CD4-positive, alpha-beta T cell treated with Interleukin-6 at 100 ng/mL for 8 hours (primary cell): ENCODE measurements at places on chromosomes 4 and X.
A peak's percentile ranks its signal among the peaks of the same experiment; 100 is the strongest.

- no peak for DNase-seq
Measured at GRCh38 chr4:96356591-96357370, 516.9 kb downstream of the PDHA2 start.

GRCh38 chrX:40083120-40083978 lies 14.4 kb downstream of the BCOR start:
- DNase-seq: no peak

GRCh38 chrX:148049441-148049840 lies 68.3 kb downstream of the FMR1NB start:
- DNase-seq: peak; percentile 9

DNA sequence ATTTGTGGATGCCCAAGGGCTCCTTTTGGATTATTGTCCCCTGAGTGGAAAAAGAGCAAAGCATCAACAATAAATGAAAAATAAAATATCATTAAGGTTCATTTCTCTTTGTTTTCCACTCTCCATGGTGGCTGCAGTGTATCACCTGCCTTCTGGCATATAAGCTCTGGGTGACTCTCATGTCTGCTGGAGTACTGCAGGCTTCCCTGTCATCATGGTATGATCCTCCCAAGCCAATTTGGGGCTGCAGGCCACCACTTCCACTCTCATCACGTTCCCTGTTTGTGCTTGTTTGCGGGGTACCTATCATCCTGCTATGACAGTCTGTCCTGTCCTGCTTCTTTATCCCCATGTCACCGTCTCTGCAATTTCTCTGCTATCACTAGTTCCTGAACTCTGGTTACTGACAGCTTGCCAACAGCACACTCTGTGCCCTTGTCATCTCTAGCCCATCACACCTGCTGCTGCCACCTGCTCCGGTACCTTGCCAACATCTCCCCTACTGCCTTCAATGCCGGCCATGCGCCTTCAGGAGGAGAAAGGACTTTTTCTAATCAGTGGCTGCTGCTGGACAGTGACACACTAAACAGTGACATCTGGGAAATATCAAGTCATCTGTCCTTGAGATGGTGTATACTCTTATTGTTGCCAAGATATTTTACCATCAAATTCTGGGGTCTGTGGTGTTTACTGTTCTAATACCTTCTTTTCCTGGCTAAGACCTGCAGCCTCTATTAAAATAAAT lies 23.0 kb upstream of the FGF5 start:
- no peak for DNase-seq

- no peak for DNase-seq
Measured at GRCh38 chrX:11672213-11672612, 6.5 kb upstream of the ARHGAP6 start.

DNA sequence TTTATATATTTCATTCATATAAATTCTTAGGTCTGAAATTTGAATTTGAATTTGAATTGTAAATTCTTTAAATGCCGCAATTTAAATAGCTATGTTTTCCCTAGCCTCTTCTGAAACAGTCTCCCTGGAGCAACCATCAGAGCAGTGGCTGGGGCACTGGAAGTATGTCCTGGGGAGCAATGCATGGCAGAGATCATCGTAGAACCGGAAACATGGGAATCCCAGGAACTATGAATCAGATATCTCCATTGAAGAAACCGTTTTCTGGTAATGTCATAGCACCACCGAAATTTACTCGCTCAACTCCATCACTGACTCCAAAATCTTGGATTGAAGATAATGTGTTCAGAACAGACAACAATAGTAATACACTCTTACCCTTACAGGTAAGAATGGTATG lies 4.9 kb downstream of the CPEB2 start:
- DNase-seq: no peak

GRCh38 chrX:48972220-48973164 lies 848 bp upstream of the KCND1 start:
- peak; percentile 30 for DNase-seq

GRCh38 chr4:110615353-110616237 lies 7.3 kb downstream of the PITX2 start:
- DNase-seq: no peak

GRCh38 chr4:188430384-188430783 lies 291.1 kb downstream of the TRIML1 start:
- DNase-seq: no peak

DNA sequence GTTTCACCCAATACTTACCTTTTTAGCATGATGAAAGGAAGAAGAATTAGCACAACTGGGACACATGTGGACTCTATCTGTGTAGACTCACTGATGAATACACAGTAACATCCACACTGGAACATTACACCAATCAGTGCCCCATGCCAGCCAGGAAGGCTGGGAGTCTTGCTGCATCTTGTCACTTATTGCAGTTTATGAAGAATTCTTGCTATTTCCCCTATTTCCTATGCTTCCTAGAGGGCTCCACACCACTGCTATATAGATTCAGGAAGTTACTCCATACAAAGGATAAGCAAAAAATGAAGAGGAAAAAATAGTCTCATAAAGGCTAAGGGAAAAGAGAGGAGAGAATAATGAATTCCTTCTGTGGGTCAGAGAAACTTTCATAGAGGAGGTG lies 201.0 kb downstream of the CAMK2D start:
- DNase-seq: no peak

DNA sequence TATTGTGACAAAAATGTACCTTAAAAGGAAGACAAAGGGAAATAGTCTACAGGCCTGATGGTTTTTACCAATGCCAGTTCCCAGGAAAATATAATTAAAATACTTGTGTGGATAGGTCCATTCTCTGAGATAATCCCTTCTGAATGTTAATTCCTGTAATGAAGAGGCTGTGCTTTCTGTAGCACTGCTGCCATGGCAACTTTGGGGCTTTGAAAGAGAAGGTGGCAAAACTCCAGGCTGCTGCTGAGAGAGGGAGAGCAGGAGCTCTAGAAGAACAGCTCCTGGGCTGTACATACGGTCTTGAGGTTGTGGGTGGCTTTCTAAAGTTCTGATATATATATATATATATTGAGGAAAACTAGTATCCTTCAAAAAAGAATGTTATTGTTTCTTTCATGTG lies 125.4 kb downstream of the PDLIM5 start:
- DNase-seq: no peak

- no peak for DNase-seq
Measured at GRCh38 chrX:144586756-144587155, 660.5 kb upstream of the SPANXN1 start.

GRCh38 chr4:70984589-70984988 lies 8.9 kb upstream of the DCK start:
- DNase-seq: no peak

DNA sequence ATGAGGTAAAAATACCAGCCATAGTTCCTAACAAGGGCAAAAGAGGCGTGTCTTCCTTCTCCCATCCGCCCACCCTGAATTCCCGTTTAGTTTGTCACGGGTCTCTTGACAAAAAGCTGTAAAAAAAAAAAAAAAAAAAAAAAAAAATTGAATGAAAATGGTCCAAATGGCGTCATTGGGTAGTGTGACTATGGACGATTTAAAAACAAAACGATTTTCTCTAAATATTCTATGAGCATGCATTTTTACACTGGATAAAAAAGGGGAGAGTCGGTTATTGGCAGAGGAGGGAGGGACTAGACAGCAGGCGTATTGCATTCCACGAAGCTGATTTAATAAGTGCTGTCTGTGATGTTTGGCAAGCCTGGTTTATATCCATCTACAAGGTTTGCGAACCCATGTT lies at the start of gene FAM133A:
Gene FAM133A, plus strand, starts transcription at position 338 of the 403 bp plus-strand sequence. CDS start 35,214 bp downstream, outside the sequence.
- DNase-seq: no peak

DNA sequence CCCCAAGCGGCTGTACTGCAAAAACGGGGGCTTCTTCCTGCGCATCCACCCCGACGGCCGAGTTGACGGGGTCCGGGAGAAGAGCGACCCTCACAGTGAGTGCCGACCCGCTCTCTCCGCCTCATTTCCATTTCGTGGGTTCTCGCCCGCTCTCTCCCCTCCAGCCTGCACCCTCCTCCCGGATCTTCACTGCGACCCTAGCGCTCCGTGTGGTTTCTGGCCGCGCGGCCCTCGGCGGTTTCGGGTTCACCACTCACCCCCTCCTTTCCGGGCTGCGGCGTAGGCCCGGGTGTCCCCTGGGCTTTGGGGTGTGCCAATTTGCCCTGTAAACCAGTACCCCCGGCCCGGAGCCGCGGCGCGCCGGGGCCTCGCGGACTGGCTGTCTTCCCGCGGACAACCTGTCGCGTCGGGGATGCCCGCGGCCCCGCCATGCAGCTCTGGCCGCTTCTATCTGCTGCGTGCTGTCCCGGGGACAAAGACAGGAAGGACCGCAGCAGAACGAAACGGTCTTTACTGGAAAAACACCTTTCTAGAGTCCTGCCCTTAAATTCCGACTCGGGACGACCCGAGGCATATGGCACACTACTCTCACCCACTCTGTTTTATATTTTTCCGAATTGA lies 737 bp downstream of the FGF2 start:
- no peak for DNase-seq

- no peak for DNase-seq
Measured at GRCh38 chr4:15060213-15060612, 57.9 kb downstream of the CPEB2 start.
